C1 segment of cervical spinal cord (tissue), 14 donors: ENCODE measurements at places on chromosomes 2 and 18.
A peak's percentile ranks its signal among the peaks of the same experiment; 100 is the strongest.

DNA sequence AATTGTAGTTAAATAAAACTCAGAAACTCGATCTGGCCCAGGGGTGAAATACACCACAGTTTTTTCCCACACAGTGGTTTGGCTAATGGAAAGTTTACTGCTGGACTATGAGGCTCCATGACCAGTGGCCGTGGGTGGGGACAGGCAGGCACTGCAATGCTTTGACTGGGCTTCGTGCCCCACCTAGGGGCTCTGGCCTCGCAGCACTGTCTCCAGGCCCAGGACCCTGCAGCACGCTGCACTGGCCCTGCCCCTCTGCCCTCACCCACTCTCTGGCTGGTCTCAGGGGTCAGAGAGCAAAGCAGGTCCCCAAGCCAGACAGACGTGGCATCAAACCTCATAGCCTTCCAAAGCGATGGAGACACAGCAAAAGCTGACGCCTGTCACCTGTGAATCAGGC is 13.4 kb upstream of the B3GNT7 start:
- no peak for DNase-seq

GRCh38 chr2:188452084-188452483 is 160.4 kb downstream of the GULP1 start:
- DNase-seq: no peak

DNA sequence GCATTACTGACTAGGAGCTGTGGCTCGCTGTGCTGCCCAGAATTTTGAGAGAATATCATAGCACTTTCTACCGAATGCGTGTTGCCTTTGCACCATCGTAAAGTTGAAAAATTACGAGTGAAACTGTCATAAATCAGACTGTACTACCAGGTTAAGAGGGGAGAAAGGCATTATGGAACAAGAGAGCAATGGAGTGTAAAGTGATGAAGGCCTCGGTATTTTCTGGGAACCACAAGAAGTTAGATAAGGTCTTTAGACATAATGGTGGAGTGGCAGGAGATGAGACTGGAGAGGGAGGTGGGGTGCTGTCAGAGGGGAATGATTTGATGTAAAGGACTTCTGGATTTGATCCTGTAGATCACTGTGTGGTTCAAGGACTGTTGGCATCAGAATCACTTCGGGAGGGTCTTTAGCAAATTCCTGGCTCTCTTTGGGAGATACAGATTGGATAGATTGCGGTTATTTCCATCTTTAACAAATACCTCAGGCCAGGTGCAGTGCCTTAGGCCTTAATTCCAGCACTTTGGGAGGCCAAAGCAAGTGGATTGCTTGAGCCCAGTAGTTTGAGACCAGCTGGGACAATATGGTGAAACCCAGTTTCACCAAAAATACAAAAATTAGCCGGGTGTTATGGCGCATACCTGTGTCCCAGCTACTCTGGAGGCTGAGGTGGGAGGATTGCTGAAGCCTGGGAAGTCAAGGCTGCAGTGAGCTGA is 4.9 kb upstream of the ADGRF3 start:
- no peak for DNase-seq

GRCh38 chr2:167292430-167293171 is 404.3 kb downstream of the XIRP2 start:
- peak; percentile 78 for DNase-seq

DNA sequence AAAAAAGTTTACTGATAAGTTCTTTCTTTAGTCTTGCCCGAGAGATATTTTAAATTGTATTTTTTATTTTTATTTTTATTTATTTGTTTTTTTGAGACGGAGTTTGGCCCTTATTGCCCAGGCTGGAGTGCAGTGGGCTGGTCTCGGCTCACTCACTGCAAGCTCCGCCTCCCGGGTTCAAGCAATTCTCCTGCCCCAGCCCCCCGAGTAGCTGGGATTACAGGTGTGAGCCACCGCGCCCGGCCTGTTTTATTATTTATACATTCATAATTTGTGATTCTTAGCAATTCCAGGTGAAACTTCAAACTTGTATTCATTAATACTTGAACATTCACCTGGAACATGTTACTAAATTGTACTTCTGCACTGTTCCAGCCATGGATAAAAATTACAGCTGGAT is 2.9 kb downstream of the CREB1 start:
- DNase-seq: no peak

- DNase-seq: no peak
Observed at GRCh38 chr2:16773080-16773713, 107.6 kb upstream of the CYRIA start.

DNA sequence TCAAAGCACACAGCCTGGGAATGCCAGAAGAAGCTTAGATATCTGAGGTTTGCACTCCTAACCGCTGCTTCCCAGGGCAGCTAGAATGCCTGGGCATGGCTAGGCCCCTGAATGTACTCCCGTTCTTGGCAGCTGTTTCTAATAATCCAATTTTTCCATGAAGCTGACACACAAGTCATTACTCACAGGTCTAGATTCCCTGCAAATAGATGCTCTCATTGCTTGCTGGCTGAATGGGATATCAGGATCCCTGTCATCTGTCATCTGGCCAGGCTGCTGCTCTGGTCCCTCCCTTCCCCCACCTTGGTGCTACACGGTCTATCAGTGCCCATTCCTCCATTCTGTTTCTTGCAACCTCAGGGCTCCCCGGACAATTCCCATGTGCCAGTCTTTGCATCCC is 40.7 kb upstream of the TEX51 start:
- no peak for DNase-seq

GRCh38 chr18:79315596-79315995 is 80.1 kb upstream of the NFATC1 start:
- no peak for DNase-seq

DNA sequence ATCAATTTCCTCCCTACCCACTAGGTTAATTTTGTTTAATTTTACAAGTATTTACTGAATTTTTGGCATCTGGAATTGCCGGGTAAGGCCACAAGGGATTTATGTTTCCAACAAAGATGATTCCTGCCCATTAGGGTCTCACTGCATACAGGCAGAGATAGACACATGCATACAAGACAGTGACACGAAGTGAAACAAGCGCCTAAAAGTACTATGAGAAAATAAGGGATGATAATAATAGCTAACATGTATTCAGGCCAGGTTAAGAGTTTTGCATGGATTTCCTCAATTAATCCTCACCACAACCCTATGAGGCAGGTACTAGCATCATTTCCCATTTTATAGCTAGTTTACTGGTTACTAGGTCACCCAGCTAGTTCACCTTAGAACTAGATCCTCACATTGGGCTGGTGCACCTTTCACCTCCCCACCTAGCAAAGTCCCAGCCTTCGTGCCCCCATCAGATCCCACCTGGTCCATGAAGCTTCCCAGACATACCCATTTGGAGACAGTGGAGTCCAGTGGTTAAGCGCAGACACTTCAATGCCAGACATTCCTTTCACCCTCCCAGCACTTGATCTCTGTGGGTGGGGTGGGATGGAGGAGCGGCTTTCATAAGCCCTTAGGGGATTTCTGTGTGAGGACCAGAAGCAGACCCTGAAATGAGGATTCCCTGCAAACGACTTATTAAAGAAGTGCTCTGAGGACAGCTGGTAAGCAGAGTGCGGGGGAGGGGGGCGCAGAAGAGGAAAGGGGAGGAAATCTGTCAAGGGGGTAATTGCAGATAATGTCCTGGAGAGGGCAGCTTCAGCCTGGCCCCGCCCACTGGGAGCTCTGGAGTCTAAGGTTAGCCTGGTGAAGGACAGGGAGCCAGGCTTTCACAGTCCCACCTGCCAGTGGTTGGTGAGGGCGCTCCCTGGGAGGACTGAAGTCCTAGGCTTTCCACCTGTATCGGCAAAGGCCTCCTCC is 5.8 kb upstream of the DGUOK start:
- no peak for DNase-seq

DNA sequence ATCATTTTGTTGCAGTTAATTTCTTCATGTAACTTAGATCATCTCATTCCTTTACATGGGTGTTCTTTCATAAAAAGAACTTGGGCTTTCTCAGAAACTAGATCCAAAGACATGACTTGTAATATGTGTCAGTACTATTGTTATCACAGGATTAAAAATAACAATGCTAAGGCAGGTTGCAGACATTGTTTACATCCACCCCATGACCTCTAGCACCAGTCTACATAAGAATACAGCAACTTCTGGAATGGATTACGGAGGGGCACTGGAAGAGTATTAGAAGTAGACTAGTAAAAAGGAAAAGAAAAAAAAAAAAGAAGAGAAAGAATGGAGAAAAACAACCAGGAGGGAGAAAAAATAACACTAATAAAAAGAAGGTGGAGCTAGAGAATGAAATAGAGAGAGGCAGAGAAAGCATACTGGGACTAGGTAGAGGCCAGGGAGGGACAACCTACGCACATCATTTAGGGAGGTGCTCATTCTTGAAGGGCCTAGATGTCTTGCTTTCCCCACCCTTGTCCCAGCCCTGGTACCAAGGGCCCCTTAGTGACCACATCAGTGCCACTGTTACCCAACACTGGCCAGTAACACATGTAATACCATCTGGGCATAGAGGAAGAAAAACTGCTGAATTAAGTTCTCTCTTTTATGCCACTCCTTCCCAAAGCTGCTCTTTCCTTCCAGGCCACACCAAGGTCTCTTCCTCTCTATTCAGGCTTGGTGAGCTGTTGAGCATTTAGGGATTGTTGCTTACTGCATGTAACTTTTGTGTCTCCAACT is 70.6 kb upstream of the KLF7 start:
- DNase-seq: no peak

- DNase-seq: no peak
Observed at GRCh38 chr2:64923385-64923710, 65.9 kb upstream of the SLC1A4 start.

DNA sequence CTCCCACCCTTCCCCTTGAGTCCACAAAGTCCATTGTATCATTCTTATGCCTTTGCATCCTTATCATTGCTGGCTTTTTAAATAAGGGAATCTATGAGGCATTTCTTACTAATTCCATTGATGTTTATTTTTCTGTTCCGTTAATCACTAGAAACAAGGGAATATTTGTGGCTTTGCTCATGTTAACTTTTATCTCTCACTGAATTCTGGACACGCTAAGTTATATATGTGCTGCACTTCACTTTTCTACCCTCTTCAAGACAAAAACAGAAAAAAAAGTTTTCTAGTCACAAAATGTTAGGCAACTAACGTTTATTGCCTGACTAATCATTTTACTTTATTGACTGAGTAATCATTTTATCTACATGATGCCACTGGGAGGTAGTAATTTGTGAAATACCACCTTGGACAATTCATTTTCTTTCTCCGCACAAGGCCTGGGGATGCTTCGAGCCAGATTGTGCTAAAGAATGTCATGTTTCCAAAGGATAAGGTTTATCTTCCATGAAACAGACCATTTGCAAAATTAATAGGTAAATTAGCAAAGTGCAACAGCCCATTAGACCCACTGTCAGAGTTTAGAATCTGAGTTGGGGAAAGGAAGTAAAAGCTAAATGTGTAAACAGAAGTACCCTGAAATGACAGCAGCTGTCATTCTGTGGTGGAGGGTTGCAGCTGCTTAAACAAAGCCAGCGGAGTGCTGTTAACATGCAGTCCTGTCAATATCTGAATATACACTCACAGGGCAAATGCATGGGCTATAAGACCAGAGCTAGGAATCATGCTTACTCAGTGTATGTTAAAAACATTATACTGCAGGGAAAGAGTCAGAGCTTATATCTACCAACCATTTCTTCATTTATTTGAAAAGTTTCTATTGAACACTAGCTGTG is 658.7 kb downstream of the CNTNAP5 start:
- no peak for DNase-seq

- DNase-seq: no peak
Observed at GRCh38 chr2:29841386-29842004, 79.9 kb downstream of the ALK start.

GRCh38 chr2:127877626-127878025 is 8.1 kb downstream of the AMMECR1L start:
- no peak for DNase-seq

DNA sequence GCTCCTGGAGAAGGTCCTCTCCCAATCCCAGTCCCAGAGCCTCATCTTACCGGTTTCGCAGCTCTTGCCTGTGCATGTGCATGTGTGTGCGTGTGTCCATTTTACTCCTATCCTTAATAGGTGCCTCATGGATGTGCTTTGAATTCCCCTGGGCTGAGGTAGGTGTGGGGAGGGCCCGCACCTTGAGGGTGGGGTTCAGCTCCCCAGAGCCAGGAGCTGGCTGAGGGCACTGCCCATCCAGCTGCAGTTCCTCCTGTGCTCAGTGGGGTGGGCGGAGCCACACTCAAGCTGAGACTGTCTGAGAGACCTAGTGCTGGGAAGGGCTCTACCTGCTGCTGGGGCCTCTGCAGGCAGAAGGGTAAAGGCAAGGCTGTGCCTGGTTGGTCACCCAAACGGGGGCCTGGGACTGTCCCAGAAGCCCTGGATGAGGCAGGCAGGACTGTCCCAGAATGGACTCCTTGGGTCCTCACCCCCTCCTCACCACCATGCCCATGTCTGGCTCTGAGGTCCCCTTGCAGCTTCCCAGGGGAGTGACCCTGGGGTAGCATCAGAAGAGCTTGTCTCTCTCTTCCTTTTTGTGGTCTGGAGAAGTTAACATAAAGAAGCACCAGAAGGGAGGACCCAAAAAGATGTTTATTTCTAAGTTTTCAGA is 8.9 kb downstream of the GDF7 start:
- no peak for DNase-seq

- no peak for DNase-seq
Observed at GRCh38 chr18:56977771-56978170, 169.1 kb upstream of the BOD1L2 start.

DNA sequence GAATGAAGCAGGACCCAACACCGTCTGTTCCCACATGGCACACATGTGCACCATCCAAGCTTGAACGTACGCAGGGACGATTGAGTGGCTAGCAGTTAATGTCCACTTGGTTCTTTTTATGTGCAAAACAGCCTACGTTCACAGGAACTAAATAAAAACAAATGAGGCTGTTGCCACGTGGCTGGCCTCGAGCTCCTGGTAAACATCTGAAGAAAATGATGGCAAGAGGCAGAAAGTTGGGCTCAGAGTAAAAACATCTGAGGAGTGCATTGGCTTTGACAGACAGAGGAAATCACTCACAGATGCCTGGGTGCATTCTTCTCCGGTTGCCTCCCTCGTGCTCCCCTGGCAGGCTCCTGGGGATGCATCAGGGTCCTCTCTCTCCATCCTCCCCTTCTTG is 177.9 kb downstream of the NRP2 start:
- no peak for DNase-seq
